ENCODE measurements at places on chromosomes 4 and X. TPM values are rescaled to one million over a fixed set of nuclear protein-coding genes. Genes with fewer than 3 reads are reported as not detected.

Gene GRIA2
- polyA plus RNA-seq: 5.9 TPM

Gene PAGE5
- not detected for polyA plus RNA-seq

Gene COL25A1
- polyA plus RNA-seq: 9.5 TPM

- DNase-seq: no peak
Observed at GRCh38 chrX:16743604-16744325, 24.4 kb downstream of the SYAP1 start.

GRCh38 chr4:123383566-123383965 is 13.0 kb upstream of the SPRY1 start:
- no peak for DNase-seq

GRCh38 chr4:35250331-35250730 is 994.0 kb downstream of the ARAP2 start:
- DNase-seq: no peak

- no peak for DNase-seq
Observed at GRCh38 chr4:130922955-130923354, 1827.0 kb downstream of the C4orf33 start.

- DNase-seq: no peak
Observed at GRCh38 chr4:73721909-73722308, 18.5 kb upstream of the CXCL8 start.

DNA sequence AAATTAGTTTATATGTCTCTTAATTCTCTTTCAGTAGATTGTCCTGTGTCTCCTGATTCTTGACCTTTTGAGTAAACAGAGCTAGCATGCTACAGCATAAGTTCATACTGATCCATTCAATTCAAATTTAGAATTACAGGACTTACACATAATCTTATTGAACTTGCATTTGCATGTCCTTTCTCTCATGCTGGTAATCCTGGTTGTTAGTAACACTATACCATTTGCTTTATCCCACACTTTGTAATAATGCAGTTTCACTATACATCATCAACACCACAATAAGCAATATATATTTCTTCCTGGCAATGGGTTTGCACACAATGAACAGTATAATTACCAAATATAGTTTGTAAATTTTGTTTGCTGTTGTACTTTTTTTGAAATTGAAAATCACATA is 937.2 kb upstream of the GRID2 start:
- no peak for DNase-seq

All from forelimb muscle (tissue), 1 donor.